ENCODE measurements at places on chromosomes 2 and 18.
A peak's percentile ranks its signal among the peaks of the same experiment; 100 is the strongest.

GRCh38 chr2:112644155-112644932 lies 1.4 kb upstream of the SLC20A1 start:
- DNase-seq = no peak

DNA sequence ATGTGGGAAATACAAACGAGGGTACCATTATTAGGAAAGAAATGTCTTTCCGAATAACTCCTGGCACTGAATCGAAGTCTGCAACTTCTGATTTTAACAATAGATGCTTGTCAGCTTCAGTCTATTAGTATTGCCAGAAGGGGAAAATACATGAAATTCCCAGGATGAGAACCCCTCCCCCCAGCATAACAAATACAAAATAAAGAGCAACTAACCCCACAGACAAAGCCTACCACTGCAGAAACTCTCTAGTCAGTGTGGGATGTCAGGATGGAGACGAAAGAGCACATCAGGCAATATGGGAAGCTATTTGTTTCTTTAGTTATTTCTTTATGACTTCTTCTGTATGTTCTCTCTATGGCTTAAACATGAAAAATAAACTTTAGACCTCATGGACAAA lies 365.0 kb upstream of the CDH2 start:
- DNase-seq = no peak

DNA sequence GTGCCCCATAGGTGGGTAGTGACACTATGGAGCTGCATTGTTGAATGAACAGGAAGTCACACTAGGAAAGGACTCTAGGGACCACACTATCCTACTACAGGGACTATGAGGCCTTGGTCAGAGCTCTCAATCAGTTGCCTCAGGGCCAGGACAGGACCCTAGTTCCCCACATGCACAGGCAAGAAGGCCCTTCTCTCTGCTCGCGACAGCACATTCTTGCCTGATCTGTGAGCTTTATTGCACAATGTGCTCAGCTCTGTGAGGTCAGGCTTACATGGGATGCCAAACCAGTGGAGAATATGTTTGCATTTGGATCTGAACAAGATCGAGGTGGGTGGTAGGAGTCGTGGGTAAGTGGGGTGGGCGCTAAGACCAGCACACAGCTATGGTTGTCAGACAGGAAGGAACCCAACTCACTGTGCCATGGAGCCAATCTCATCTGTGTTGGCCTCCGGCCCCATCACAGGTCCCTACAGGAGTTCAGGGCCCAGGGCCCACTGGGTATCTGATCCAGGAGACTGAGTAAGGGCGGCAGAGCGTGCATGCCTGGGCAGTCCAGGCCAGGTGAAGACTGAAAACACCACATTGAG lies 8.0 kb downstream of the PCARE start:
- no peak for DNase-seq

- DNase-seq = no peak
Observed at GRCh38 chr18:50706651-50707050, 113.2 kb downstream of the MRO start.

GRCh38 chr2:142422769-142423168 lies 292.0 kb upstream of the LRP1B start:
- DNase-seq = no peak

GRCh38 chr2:186459009-186459408 lies 27.1 kb upstream of the ZC3H15 start:
- no peak for DNase-seq

DNA sequence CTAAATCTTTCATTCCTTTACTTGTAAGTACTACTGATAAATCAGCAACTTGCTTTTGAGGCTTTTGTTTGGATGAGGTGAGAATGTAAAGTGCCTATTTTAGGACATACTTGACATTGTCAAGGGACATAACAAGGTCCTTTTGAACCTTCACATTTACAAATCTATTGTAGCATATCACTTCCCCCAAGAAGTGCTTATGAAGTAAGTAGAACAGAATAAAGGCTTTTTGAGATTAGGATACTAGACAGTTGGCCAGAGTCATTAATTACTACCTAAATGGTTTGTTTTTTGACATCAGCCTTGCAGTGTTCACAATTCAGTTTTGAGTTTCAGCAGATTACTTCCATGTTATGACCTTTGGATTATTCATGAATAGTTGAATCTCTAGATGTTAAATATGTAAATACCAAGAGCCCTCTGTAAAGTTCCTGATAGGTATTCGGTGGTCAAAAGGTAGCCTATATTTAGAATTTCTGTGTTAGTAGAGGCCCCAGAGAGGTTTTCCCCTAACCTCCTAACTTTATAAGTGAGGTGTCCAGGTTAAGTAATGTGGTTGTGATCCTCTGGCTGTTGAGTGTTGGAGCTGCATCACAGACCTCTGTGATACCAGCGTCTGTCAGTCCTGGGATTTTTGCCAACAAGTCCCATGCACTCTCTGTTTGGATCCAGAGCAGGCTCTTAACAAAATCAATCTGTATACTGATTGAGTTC lies 67.2 kb downstream of the LCLAT1 start:
- DNase-seq = no peak

- no peak for DNase-seq
Observed at GRCh38 chr2:222698276-222698675, 26.8 kb downstream of the MOGAT1 start.

GRCh38 chr2:11876889-11877288 lies 130.5 kb downstream of the LPIN1 start:
- DNase-seq = no peak

DNA sequence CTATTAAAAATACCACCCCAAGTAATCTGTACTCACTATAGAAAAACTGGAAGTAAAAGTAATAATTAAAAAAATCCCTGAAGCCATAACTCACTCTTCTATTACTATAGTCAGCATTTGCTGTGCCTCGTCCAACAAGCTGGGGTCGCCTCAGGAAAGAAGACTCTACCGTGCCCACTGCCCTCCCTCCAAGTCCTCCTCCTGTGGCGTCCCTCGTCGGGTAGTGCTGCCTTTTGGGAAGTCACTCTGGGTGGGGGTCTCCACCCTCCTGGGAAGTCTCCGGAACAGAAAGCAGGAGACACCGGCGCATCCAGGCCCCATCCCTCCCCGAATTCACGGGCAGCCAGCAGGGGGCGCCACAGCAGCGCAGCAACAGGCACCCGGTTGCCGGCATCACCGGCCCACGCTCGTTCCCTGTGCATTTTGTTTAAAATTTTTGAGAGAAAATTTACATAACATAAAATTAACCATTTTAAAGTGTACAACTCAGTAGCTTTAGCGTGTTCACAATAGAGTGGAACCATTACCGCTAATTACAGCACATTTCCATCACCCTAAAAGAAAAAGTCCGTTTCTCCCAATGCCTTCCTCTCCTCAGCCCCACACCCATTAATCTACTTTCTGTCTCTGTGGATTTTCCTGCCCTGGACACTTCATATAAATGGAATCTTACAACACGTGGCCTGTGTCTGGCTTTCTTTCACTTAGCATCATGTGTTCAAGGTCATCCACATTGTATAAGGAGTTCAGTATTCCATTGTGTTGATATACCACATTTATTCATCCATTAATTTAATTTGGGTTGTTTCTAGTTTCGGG lies 62.2 kb downstream of the ADNP2 start:
- DNase-seq = peak; percentile 40

- DNase-seq = no peak
Observed at GRCh38 chr18:50611529-50611941, 51.6 kb downstream of the MAPK4 start.

GRCh38 chr2:135590619-135591260 lies 59.5 kb downstream of the R3HDM1 start:
- no peak for DNase-seq

- no peak for DNase-seq
Observed at GRCh38 chr2:149743842-149744448, 156.4 kb upstream of the MMADHC start.

GRCh38 chr2:95121093-95121406 lies 558 bp downstream of the MRPS5 start:
- no peak for DNase-seq

DNA sequence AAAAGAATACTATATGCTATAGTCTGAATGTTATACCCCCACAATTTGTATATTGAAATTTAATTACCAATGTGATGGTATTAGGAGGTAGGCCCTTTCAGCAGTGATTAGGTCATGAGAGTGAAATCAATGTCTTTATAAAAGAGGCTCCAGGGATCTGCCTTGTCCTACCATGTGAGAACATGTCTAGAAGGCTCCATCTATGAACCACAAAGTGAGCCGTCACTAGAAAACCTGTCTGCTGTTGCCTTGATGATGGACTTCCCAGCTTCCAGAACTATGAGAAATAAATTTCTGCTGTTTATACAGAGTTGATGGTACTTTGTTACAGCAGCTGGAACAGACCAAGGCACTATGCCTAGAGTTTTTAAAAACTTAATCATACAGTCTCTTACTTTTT lies 46.3 kb upstream of the FAM124B start:
- no peak for DNase-seq

GRCh38 chr18:74524097-74524496 lies 10.2 kb upstream of the CNDP1 start:
- DNase-seq = no peak

GRCh38 chr2:239029958-239030357 lies 182.1 kb downstream of the TWIST2 start:
- DNase-seq = no peak

GRCh38 chr2:789529-789928 lies 112.3 kb upstream of the TMEM18 start:
- DNase-seq = no peak

DNA sequence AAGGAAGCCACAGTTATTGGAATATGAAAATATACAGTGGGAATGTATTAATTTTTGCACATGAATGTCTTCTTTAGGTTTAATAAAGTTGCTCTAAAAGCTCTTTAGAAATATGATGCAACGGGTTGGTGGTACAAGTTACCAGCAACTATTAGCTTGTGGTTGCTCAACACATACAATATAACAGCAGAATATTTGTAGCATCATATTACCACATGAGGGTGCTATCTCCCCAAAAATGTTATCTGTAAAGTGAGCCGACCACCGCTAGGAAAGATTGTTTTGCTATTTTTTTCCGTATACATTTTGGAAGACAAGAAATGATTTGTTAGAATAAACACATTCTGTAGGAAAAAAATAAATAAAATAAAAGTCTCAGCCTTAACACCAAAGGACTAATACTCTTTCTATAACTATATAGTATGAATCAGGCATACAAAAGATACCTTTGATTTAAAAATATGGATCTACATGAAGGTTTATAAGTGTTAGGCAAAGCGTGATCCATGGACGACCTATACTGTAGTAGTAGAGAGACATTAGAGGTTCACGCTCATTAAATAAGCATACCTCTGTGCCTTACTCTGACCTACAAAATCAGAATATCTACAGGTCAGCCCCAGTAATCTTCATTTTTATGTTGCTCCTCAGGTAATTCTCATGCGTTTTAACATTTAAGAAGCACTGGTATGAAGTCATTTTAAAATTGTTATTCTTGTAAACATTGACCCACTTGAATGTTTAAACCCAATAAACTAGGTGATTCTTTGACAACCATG lies 1110.6 kb upstream of the ACVR2A start:
- no peak for DNase-seq

DNA sequence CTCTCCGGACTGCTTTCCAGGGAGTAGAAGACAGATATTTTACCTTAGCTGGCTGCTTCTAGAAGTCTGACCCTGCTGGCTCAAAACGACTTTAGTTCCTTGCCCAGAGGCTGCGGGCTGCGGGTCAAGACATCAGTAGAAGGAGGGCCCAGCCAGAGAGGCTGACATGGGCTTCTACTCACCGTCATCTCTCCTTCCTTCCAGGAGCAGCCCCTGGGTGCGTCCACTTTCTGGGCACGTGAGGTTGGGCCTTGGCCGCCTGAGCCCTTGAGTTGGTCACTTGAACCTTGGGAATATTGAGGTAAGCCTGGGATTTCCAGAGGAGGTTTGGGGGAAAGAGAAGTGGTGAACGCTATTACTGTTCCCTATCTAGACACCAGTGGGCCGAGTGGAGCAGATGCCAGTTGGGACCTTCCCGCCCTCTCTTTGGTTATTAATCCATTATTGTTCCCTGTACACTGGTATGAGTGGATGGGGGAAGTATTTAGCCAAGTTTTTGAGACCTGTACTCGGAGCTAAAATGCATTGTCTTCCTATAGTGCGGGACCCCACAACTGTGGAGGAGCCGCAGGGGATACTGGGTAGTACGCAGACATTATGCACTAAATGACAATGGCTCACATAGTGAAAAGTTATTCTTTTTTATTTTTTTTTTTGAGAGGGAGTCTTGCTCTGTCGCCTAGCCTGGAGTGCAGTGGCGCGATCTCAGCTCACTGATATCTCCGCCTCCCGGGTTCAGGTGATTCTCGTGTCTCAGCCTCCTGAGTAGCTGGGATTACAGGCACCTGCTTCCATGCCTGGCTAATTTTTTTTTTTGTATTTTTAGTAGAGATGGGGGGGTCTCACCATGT lies 26.3 kb upstream of the CASP8 start:
- no peak for DNase-seq

DNA sequence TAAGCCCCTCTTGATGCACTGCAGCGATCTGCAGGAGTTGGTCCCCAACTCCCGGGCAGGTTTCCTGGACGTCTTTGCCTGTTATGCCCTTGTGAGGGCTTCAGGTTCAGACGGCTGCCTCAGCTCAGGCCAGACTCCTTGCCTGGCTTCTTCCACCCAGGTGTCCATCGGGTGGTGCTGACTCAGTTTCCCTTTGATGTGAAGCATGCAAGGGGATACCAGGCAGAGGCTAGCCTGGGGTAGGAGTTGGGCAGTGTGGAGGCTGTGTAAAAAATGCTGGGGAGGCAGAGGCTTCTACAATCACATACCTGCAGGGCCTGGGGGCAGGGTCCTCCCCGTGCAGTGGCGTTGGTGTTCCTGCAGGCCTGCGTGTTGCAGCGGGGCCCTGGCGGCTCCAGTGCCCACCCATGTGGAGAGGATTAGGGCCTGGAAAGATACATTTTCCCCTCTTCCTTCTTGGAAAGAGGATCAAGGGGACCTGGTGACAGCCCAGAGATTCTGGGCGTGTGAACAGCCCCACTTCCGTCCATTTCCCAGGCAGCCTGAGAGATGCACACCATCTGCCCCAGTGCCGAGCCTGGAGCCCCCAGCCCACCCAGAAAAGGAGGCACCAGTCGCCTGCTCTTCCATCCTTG lies 338.3 kb downstream of the DYSF start:
- DNase-seq = no peak

- no peak for DNase-seq
Observed at GRCh38 chr2:17416884-17417391, 101.3 kb downstream of the RAD51AP2 start.

DNA sequence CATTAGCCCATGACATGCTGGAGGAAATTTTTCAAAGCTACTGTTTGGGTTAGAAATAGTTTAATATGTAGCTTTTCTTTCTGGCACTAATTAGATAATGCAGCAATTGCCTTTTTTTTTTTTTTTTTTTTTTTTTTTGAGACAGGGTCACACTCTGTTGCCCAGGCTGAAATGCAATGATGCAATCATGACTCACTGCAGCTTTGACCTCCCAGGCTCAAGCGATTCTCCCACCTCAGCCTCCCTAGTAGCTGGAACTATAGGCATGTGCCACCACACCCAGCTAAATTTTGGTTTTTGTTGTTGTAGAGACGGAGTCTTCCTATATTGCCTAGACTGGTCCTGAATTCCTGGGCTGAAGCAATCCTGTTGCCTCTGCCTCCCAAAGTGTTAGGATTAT lies 136.2 kb downstream of the SP100 start:
- DNase-seq = no peak

- DNase-seq = no peak
Observed at GRCh38 chr18:39591649-39592048, 2026.1 kb upstream of the CELF4 start.

- no peak for DNase-seq
Observed at GRCh38 chr18:27994571-27994970, 182.4 kb downstream of the CDH2 start.
